ENCODE measurements at places on chromosomes 16 and 17.

DNA sequence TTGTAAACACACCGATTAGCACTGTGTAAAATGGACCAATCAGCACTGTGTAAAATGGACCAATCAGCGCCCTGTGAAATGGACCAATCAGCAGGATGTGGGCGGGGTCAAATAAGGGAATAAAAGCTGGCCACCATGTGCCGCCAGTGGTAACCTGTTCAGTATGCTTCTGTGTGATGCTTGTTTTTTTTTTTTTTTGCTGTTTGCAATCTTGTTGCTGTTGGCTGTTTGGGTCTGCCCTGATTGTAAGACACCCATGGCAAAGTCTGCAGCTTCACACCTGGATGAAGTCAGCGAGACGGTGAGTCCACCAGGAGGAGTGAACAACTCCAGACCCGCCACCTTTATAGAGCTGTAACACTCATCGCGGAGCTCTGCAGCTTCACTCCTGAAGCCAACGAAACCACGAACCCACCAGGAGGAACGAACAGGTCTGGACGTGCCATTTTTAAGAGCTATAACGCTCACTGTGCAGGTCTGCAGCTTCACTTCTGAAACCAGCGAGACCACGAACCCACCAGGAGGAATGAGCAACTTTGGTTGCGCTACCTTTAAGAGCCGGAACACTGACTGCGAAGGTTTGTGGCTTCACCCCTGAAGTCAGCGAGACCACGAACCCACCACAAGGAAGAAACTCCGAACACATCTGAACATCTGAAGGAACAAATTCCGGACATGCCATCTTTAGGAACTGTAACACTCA, 85.0 kb upstream of the MED9 start:
- DNase-seq = no peak

DNA sequence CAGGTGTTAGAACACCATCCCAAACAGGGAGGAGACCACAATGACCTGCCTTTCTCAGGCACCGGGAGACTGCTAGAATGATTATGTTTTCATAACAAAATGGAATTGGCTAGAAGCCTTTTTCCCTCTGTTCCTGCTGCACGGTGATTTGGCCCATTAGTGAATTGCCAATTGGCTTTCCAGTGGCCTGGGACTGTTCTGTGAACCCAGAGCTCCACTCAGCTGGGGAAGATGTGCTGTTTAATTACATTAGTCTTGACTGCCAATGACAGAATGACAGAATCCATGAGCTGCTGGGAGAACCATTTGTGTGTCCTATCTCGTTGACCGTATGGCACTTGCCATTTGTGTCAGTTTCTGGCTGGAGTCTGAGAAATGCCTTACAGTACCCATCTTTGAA, 242.9 kb downstream of the CDH11 start:
- peak; percentile 41 for DNase-seq

DNA sequence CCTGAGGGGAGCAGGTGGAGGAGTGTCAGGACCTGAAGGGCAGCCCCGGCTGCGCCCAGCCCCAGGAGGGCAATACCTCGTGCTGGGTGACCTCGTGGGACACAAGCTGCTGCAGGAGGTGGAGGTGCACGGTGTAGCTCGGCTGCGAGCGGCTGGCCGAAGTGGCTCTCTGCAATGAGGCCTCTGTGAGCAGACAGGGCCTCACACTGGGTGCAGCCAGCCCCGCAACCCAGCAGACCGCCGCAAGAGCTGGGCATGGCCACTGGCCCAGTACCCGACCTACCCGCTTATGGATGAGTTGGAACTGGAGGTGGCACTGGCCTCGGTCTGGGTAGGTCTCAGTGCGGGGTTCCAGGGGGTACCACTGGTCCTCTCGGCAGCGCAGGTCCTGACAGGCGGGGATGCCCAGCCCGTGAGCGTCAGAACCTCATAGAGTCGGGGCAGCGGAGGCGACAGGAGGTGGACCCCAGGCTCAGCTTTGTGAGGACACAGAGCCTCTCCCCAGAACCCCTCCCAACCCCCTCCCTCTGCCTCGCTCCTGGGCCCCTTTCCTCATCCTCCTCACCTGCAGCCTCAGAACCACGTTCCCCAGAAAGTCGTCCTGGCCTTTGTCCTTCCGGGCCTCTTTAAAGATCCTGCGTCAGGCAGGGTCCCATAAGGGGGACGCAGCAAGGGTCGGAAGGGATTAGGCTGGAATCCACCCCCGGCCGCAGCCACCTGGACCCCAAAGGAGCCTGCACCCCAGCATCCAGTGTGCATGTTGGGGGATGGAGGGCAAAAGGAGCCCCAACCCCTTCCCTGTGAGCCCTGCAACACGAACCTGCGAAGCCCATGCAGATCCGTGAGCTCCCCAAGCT, 4.0 kb downstream of the UNC13D start:
- DNase-seq = no peak

GRCh38 chr16:17633181-17633951, 162.6 kb upstream of the XYLT1 start:
- no peak for DNase-seq

GRCh38 chr17:77504652-77505155, 363.9 kb downstream of the SEC14L1 start:
- DNase-seq = no peak

DNA sequence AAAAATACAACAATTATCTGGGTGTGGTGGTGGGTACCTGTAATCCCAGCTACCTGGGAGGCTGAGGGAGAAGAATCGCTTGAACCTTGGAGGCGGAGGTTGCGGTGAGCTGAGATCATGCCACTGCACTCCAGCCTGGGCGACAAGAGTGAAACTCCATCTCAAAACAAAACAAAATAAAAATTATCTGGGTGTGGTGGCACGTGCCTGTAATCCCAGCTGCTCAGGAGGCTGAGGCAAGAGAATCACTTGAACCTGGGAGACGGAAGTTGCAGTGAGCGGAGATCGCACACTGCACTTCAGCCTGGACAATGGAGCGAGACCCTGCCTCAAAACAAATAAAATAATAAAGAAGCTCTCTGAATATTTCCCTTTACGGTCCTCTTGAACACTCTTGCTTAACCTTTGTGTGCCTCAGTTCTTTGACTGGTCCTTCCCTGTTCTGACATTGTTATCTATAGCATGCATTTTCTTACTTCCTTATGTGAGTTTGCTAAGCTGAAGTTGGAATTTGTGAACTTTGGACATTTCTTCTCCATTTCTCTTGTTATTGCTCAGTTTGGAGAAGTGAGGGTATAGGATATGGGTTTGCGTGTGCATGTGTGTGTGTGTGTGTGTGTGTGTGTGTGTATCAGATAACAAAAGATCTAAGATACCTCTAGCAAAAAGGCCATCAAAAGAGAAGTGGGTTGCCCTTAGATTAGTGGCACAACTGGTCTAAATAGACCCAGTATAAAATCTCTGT, 29.7 kb upstream of the WSB1 start:
- DNase-seq = no peak

DNA sequence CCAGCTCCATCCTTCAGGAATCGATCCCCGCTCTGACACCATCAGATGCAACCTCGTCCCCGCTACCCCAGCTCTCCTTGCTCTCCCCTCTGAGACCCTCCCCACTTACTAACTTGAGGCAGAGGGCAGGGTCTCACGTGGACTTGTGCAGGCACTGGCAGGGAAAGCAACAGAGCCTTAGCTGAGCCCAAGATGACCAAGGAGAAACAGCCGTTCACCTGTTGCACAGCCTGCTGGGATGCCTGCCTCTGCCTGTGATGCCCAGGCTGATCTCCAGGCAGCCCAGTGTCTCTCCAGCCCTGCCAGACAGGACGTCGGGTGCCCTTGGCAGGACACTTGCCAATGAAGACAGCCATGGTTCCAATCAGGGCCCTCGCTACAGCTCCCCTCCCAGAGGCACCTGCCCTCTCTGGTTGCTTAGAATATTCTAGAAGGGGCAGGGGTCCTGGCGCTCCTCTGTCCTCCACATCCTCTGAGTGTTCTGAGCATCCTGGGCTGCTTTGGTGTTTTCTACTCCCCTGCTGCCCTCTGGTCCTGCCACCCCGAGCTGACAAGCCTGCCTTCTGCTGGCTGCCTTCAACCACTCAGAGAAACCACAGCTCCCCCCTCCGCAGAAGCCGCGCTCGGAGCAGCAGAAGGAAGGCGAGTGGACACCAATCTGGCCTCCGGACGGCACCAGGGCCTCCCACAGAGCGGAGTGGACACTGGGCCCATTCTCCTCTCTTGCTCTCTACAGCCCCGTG, 6.7 kb downstream of the CEP295NL start:
- DNase-seq = no peak

DNA sequence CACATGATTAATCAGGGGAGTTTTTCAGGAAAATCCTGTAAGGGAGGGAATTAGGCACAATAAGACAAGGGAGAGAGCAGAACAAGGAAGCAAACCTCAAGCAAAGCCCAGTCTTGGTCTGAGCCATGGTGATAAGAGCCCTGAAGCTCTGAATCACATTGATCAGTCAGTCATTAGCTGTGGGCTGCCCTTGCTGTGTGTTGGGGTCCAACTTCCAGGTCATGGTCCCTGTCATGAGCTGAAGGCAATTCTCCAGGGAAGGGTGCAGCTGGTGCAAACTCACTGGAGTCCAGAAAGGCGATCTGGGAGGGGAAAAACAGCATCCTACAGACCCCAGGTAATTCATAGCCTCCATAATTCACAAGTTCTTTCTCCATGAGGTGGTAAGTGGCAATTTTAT, 89.9 kb downstream of the CYLD start:
- no peak for DNase-seq

GRCh38 chr17:3916825-3917224, 560 bp upstream of the P2RX1 start:
- no peak for DNase-seq

GRCh38 chr17:20988896-20989295, 53.9 kb downstream of the USP22 start:
- DNase-seq = no peak

DNA sequence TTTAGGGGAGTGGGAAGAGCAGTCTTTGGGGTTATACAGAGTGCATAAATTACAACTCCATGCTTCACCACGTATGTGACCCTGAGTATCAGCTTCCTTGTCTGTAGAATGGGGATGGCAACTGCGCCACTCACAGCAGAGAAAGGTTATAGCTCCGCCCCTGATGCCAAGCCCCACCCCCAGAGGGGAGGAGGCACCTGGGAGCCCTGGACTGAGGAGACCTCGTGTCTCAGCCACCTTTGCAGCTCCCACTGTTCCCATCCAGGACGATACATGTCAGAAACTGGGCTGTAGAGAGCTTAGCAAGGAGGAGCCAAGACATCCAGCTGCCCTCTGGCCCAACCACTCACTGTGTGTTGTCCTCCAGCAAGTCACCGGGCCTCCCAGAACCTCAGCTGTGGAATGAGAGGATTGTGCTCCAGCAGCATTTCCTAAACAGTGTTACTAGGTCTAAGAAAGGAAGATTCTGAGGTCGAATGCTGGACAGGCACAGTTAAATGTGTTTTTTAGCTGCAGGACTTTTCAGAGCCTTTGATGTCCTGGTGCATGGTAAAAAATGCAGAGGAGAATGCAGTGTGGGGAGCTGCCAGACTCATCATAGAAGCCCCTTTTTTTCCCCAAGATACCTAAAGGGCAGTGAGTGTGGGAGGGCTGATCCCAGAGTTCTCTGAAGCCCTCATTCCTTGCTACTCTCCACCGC, 49.4 kb downstream of the BEAN1 start:
- DNase-seq = no peak

GRCh38 chr16:28473714-28474265, 1.7 kb upstream of the NPIPB7 start:
- no peak for DNase-seq

DNA sequence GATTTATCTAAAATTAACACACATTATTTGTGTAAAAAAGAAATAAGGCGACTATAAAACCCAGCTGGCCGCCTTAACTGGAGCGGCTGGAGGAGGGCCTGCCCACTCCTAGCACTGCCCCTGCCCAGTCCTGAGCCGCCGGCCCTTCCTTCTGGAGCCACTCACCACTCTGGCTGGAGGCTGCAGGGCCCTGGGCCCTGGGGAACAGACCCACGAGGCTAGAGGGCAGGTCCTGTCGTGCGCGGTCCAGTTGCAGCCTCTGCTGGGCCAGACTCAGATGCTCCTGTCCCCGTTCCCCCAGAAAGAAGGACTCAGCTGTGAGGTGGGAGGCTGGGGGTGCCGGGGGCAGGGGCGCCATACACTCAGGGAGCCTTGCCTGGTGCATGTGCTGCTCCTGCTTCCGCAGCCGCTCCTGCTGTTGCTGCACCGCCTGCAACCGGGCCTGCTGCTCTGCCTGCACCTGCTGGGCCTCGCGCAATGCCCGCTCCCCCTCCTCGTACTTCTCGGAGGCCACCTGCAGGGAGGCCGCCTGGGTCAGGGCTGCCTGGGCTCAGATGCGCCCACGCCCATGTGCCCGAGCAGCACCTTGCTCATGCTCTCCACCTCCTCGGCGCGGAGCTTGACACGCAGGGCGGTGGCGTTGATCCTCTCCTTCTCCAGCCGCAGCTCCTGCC, 9.0 kb upstream of the MRPL38 start:
- no peak for DNase-seq

- DNase-seq = no peak
Measured at GRCh38 chr17:42748202-42748907, 3.5 kb upstream of the EZH1 start.

All from NCI-H446 (cell line).